Central memory CD8-positive, alpha-beta T cell (primary cell): ENCODE measurements at places on chromosomes 7 and 10.

DNA sequence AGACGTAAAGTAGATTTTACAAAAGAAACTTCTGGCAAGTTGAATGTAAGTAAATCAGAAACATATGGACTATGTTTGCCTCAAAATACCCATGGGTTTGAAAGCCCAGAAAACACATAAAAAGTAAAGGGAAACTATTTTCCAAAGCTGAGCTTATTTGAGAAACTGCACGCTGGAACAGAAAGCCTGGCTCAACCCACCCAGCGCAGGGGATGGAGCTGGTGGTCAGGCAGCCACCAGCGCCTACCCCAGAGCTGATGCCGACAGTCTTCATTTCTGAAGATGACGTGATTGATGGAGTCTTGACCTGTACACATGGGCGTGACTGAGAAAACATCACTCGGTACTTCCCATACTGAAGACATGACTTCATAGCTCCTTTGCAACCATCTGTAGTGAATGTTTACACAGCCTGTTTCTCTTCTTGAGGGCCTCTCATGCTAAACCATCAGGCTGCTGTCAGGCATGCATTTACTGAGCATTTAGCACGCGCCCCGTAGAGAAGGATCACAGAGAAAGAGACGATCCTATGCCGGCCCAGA, 232.6 kb upstream of the AUTS2 start:
- no peaks in the 10 kb centered on the region for H3K4me1 ChIP-seq
- H3K36me3 ChIP-seq = no peaks in the 10 kb centered on the region
- DNase-seq = no peak
- H3K4me3 ChIP-seq = no peak overlapping the region
- no peaks in the 10 kb centered on the region for H3K27me3 ChIP-seq

GRCh38 chr10:131001438-131001837, 310.1 kb downstream of the TCERG1L start:
- no peaks in the 10 kb centered on the region for H3K4me1 ChIP-seq
- DNase-seq = no peak
- no peak overlapping the region for H3K27ac ChIP-seq
- H3K4me3 ChIP-seq = no peak overlapping the region
- peaks cover 11% of the 10 kb centered on the region for H3K27me3 ChIP-seq
- no peaks in the 10 kb centered on the region for H3K36me3 ChIP-seq

DNA sequence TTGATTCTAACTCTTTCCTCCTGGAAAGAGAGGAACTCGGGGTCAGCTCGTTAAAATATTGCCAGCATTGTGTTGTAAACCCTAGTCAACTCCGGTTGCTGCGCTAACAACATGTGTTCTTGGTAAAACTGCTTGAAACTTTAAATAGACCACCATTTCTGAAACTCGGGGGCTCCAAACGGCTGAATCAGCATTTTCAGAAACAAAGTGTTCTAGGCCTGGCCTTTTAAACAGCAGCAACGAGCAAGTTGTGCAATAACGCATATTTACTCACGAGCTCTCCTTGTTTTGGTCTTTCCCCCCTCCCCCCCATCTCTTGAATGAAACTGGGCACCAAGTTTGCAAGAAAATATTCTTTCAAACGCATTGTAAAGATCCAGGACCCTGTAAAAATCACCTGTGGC, 9.2 kb upstream of the GRB10 start:
- H3K27ac ChIP-seq = no peak overlapping the region
- no peaks in the 10 kb centered on the region for H3K36me3 ChIP-seq
- H3K4me1 ChIP-seq = no peaks in the 10 kb centered on the region
- no peak for DNase-seq
- H3K27me3 ChIP-seq = peaks cover 81% of the 10 kb centered on the region

DNA sequence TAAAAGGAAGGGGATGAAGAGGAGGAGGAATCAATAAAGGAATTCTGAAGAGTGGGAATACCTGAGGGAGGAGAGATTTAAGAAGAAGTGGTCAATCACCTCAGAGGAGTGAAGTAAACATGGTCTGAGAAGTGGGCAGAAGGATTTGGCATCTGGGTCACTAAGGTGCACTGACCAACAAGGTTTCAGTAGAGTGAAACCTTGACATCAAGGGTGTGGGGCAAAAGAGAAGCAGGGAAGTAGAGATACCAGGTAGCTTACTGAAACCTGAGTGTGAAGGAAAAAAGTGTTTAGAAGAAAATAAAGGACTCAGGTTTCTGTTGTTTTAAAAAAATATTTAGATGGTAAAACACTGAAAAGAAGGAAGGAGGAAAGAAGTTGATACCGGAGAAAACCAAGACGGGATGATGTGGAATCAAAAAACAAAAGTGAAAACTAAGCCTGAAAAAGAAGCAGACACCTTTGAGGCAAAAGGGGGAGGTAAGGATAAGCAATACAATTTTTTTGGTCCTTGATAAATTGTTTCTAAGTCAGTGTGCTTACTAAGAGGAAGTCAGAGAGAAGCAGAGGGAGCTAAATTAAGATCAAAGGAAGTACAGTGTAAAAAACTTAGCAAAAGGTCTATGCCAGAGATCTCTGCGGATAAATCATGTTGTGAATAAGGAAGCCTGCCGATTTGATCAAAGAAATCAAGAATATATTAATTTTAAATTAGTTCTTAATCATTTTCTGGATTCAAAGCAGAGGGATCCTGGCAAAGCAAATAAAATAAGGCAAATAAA, 137.2 kb upstream of the GPR22 start:
- H3K4me3 ChIP-seq = no peak overlapping the region
- H3K27ac ChIP-seq = peak overlapping the region; percentile 56
- DNase-seq = no peak
- no peaks in the 10 kb centered on the region for H3K36me3 ChIP-seq
- peaks cover 14% of the 10 kb centered on the region for H3K4me1 ChIP-seq

- no peak overlapping the region for H3K4me3 ChIP-seq
- no peaks in the 10 kb centered on the region for H3K36me3 ChIP-seq
- no peak for DNase-seq
- no peak overlapping the region for H3K27ac ChIP-seq
- H3K27me3 ChIP-seq = peaks cover 82% of the 10 kb centered on the region
- H3K4me1 ChIP-seq = peaks cover 12% of the 10 kb centered on the region
These were observed 14.3 kb upstream of the TLX1 start for GRCh38 chr10:101116754-101117153.

GRCh38 chr7:138032186-138032585, 30.3 kb upstream of the CREB3L2 start:
- no peak overlapping the region for H3K4me3 ChIP-seq
- H3K27me3 ChIP-seq = peaks cover 37% of the 10 kb centered on the region
- no peak overlapping the region for H3K27ac ChIP-seq
- H3K36me3 ChIP-seq = no peaks in the 10 kb centered on the region

GRCh38 chr10:97810446-97810845, 38.6 kb upstream of the SFRP5 start:
- H3K4me1 ChIP-seq = no peaks in the 10 kb centered on the region
- no peak for DNase-seq
- no peaks in the 10 kb centered on the region for H3K27me3 ChIP-seq
